ENCODE measurements at places on chromosomes 13 and 19.

DNA sequence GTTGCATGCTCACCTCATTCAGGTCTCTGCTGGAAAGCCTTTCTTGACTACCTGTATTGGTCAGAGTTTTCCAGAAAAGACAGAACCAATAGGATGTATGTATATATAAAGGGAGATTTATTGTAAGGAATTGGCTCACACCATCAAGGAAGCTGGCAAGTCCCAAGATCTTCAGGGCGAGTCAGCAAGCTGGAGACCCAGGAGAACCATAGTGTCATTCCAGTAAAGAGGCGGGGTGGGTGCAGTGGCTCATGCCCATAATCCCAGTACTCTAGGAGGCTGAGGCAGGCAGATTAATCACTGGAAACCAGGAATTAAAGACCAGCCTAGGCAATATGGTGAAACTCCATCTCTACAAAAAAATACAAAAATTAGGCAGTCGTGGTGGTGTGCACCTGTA, 30.4 kb upstream of the FARP1 start:
- DNase-seq = no peak

DNA sequence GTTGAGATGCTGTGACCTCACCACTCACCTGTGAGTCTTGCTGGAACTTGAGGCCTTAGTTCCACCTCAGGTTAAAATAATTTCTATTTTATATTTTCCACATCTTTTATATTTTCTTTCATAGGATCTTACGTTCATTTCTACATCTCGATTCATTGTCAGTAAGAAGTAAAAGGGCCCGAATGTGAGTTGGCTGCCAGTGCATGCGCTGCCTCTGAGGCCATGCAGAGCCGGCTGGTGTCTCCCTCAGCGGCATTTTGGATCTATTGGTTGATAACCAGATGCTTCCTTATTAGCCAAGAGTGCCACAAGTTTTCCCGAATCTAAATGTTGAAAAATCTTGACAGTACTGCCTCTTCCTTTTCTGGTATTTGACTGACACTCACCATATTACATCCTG, 347.3 kb downstream of the TEX29 start:
- no peak for DNase-seq

- DNase-seq = no peak
These were observed 624.0 kb upstream of the GPC6 start for GRCh38 chr13:92602560-92602959.

DNA sequence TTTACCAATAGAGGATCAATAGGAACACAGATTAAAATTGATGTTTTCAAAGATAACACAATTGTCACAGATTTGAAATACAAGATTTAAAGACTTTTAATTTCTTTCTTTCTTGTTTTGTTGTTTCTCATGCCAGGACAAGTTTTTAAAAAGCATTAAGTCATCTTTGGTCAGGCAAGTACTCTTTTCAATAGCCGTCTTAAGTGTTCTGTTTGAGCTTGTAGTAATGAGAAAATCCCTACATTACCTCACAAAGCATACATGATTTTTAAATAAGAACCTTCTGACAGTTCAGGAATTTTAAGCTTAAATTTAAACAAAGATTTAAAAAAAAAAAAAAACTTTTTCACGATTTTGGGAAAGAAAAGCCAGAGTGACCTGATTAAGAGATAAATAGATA, 216.3 kb upstream of the PRR20A start:
- no peak for DNase-seq

GRCh38 chr19:45667620-45668341, at the start of gene GIPR:
TSS of gene GIPR (plus strand) at chr19:45668221. CDS start at chr19:45669521, 1,300 bp downstream.
- DNase-seq = no peak

DNA sequence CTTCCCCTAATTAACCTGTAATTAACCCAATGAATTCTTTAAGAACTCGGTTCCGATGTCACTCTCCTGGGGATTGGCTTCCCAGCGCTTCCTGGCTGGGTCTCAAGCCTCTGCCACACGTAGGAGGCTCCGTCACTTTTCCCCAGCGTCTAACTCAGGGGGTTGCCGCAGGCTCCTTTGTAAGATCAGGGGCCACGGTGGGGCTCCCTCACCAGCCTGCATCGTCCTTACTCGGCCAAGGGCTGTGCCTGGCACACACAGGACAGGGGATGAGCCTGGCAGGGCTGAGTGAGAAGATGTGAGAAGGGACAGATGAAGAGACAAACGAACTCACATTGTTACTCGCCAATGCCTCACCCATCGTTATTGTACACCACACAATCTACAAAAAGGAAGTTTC, 20.9 kb upstream of the ATP11A start:
- DNase-seq = no peak

- no peak for DNase-seq
These were observed 653 bp downstream of the CLEC4M start for GRCh38 chr19:7763696-7764095.

GRCh38 chr13:45994752-45995151, 57.8 kb downstream of the ZC3H13 start:
- DNase-seq = no peak

DNA sequence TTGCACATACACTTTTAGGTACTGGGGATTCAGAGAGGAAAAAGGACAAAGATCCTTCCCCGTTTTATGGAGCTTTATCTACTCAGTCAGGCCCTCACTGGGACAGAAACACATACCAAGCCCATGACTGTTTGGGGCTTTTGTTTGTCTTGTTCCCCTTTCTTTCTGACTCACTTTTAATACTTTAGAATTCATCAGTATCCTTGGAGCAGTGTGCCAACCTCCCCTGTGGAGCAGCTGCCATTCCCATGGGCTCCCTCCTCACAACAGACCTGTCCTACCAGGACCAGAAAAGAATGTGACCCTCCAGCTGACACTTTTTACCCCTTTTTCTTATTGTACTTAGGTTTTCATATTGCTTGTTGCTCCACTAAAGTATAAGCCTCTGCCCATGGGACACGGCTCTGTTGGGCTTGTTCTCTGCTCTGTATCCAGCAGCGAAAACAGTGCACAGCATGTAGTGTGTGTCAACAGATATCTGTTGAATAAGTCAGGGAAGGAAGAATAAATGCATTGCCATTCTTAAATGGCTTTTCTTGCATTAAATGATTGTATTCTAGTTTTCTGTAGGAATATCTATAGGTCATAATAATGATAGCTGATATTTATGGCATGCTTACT, 431.1 kb downstream of the EFNB2 start:
- no peak for DNase-seq

- peak; percentile 0 for DNase-seq
These were observed 44.4 kb downstream of the ELF1 start for GRCh38 chr13:40974460-40975407.

- no peak for DNase-seq
These were observed 8.8 kb upstream of the COX7A1 start for GRCh38 chr19:36160821-36161596.

DNA sequence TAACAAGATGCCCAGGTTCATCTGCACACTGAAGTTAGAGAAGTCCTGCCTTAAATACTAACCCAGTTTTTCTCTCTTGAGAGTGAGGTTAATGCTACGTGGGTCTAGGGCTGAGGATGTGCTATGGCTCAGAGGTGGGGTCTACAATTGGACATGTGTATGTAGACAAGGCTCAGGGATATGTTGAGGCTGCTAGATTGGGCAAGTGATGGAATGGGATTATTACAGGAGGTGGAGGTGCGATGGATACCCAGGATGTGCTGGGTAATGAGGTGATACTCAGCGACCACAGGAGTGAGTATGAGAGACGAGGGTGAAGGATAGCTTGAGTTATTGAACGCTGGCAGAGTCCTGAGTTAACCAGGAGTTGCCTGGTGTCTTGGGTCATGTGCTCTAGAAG, 38.1 kb downstream of the PPP2R1A start:
- DNase-seq = no peak

GRCh38 chr13:33261387-33262061, 24.0 kb downstream of the STARD13 start:
- DNase-seq = no peak

- DNase-seq = no peak
These were observed 21.9 kb upstream of the CCDC124 start for GRCh38 chr19:17910791-17911360.

DNA sequence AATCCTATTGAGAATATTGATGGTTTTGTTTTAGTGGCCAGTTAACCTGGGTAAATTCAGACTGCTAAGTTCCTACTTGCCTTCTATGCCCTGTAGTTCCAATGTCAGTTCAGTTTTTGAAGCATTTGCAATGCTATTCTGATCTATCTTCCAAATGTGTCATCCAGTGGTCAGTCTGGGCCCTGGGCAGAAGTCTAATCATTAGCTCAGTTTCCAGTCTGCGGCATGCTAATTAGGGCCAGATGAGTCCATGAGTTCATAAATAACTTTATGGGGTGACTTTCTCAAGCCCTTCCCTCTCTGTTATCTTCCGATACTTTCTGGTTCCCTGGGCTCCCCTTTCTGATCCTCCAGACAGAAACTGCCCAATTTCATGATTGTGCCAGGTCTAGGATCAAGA, 32.7 kb downstream of the FAM187B start:
- DNase-seq = no peak

GRCh38 chr13:35706721-35707120, 230.2 kb upstream of the MAB21L1 start:
- DNase-seq = no peak

GRCh38 chr19:3061182-3062161, 823 bp downstream of the TLE5 start:
- DNase-seq = no peak

DNA sequence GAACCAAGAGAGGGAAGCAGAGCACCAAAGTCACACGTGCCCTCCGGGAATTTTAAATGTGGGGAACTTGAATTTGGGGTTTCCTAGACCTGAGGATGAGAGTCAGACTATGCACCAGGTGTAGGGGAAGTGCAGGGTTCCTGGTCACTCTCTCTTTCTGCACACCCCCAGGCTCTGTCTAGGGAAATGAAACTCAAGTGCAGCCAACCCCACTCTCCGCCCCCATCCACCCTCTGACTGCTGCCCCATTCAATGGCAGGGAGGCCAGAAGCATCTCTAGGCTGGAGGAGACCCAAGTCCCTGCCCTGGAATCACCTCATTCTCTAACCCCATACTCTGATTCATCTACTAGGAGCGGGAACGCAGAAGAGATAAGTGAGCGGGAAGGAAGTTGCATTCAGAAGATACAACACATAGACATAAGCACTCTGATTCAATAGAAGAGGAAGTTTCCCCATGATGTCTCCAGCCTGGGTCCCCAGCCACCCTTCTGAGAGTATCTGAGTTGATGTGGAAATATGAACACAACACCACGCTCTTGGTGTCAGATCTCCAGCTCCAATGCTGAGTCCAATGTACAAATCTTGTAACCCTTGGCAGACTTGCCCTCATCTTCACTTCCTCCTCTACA, 4.7 kb upstream of the SIGLEC14 start:
- no peak for DNase-seq

DNA sequence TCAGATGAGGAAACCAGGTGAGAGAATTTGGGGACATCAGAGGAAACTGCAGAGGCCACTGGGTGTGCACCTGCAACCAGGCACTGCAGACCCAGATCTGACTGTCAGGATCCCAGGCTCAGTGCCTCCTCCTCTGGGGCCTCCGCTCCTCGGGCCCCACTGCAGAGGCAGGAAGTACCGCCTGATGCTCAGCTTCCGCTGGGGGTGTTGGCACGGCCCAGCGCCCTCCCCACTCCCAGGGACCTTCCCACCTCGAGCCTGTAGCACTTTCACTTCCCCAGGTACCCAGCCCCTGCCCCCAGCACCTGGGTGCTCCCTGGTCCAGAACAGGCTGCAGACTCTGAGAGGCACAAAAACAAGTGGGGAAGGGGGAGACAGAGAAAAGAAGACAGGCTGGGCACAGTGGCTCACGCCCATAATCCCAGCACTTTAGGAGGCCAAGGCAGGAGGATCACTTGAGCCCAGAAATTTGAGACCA, 1.4 kb upstream of the CD37 start:
- DNase-seq = no peak

DNA sequence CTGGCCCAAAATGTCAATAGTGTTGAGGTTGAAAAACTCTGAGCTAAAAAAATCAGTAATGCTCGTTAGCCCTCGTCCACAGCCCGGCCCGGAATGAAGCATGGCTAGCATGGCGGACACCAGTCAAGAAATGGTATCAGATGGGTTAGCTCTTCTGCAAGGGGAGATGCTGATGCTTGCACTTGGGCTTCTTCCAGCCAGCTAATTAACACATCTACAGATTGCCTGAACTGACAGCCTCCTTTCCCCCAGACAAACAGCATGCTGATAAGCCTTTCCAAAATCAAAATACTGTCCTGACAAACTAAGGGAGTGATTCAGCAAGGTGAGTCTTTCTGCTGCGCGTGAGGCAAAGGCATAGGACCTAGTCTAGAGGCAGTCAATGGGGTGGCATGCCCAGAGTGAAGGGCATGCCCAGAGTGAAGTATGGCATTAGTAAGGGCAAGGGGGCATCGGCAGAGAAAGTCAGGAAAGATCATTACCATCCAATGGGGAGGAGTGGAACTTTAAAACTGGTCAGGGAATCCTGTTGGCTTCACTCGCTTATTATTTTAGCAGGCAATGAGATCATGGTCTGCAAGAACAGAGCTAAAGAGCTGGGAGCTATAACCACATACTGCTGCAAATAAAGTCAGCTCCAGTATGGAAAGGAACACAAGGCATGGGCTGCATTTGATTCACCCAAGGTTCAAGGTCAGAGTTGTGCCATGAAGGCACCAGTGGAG, 30.2 kb upstream of the UBE2L5 start:
- no peak for DNase-seq

- DNase-seq = no peak
These were observed 33.9 kb upstream of the CEACAM21 start for GRCh38 chr19:41541990-41542584.

DNA sequence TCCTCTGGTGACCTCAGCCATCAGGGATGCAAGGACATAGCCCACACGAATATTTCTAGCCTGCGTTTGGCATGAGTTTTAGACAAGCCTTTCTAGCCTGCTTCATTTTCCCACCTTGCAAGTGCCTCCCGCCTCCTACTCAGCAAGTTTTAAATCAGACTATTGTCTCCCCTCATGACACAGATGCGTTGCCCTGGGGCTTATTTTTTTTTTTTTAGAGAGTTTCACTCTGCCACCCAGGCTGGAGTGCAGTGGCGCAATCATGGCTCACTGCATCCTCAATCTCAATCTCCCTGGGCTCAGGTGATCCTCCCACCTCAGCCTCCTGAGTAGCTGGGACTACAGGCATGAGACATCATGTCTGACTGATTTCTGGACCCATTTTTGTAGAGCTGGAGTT, 14.6 kb downstream of the GJB2 start:
- no peak for DNase-seq

Measured in NCI-H524 treated with DMSO at 0.1 percent for 48 hours (cell line).